ENCODE measurements at places on chromosomes 16 and 17.
A peak's percentile ranks its signal among the peaks of the same experiment; 100 is the strongest.

DNA sequence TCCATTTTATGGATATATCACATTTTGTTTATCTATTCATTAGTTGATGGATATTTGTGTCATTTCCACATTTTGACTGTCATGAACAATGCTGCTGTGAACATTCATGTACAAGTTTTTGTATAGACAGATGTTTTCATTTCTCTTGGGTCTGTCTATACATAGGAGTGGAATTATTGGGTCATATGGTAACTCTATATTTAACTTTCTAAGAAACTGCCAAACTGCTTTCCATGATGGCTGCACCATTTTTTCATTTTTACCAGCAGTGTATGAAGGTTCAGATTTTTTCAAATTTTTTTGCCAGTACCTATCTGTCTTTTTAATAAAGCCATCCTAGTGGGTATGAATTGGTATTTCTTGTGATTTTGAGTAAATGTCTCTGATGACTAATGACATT lies 15.5 kb downstream of the NFAT5 start:
- no peak for DNase-seq

DNA sequence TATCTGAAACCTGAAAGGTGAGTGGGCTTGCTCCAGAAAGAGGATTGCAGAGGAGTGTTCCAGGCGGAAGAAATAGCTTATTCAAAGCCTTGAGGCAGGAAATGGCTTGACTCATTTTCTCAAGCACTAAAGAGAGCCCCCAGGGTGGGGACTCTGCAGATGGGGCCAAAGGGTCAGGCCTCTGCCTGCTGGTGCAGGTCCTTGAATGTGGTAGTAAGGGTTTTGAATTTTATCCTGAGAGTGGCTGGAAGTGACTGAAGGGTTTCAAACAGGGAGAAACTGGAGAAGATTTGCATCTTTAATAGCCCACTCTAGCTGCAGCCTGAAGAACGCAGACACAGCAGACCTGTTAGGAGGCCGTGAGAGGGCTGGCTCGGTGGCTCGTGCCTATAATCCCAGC lies 144.4 kb downstream of the CCT6B start:
- DNase-seq: no peak

DNA sequence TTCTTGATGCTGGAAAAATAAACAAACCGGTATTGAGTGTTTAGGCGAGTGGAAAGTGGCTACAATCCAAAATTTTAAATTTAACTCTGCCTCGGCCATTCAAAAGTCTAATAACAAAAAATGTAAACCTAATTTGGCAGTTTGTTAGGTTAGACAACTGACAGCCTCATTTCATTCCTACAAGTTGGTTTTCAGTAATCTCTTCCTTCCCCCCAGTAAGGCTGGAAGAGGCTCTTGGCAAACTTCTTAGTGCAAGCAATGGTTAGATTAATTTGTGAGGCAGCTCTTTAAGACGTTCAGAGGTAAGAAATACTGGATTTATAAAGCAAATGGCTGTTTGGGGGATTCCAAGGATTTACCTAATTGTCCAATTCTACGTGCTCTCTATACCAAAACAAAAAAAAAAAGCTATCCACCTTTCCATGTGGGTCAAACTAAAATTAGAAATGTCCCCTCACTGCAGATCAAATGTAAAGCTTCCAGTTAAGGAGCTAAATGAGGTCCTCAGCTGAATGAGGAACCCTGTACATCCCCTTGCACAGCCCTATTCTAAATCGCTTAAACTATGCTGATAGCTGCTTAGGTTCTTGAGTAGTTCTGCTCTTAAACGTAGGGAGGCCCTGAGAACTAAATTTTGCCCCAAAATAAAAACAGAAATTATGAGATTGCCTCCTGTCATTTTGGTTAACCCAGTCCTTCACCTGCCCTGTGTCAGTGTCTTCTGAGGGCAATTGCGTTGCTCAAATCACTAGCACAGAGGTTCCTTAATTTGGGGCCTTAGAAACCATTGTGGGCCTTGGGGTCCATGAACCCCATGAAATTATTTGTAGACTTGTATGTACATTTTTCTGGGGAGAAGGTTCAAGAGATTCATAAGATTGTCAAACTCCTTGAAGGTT lies 2.9 kb downstream of the HEXIM1 start:
- DNase-seq: no peak

DNA sequence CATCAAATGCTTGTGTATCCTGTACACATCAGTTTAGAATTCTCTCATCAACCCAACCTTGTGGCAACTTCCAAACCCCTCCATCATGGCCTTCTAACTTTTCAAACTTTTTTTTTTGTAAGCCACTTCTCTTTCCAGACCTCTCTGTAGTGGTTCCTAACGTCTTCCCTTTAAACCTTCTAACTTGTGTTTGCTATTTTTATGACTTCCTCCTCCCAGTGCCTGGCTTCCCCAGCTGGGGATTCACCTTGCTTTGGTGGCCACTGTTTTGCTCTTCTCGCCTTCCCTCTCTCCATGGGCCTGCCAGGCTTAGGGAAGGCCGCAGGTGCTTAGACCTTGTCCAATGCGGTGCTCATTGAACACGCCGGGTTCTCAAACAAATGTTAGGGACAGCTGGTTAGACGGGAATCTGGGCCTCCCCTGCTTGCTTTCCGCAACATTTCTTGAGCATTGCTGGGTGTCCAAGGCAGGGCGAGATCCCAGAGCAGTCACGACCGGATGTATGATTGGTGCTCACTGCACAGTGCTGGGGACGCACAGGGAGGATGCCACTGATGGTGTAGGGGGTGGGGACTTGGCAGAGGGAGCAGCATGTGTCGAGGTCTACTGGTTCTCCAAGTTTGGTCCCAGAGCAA lies 1.1 kb upstream of the XYLT2 start:
- DNase-seq: no peak

DNA sequence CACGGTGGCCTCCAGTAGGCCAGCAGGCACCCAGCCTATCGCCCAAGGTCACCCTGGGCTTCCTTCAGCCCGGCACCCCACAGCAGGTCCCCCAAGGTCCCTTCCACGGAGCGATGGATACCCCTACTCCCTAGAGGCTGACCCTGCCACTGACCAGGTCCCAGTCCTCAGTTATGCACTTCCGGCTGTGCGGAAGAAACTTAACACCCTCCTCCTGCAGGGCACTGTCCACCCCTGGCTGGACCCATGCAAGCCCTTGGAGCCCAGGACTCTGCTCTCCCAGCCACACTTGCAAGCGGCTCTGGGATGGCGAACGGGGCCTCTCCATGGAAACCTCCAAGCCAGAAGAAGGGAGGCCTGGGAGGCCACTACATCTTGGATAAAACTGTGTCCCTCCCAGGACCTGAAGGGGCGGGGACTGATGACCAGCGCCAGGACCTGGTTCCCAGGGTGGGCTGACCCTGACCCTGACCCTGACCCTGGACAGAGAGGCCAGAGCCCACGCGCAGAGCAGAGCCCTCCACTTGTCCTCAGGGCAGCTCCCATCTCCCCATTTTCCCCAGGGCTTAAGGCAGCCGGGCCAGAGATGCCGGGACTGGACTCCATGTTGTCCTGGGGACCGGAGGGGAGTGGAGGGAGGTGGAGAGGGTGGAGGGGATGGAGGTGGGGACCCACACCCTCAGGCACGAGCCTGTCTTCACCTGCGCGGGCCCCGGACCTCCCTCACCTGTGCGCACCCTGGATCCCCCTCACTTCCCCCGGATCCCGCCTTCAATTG lies 734 bp downstream of the CEP131 start:
- DNase-seq: no peak

DNA sequence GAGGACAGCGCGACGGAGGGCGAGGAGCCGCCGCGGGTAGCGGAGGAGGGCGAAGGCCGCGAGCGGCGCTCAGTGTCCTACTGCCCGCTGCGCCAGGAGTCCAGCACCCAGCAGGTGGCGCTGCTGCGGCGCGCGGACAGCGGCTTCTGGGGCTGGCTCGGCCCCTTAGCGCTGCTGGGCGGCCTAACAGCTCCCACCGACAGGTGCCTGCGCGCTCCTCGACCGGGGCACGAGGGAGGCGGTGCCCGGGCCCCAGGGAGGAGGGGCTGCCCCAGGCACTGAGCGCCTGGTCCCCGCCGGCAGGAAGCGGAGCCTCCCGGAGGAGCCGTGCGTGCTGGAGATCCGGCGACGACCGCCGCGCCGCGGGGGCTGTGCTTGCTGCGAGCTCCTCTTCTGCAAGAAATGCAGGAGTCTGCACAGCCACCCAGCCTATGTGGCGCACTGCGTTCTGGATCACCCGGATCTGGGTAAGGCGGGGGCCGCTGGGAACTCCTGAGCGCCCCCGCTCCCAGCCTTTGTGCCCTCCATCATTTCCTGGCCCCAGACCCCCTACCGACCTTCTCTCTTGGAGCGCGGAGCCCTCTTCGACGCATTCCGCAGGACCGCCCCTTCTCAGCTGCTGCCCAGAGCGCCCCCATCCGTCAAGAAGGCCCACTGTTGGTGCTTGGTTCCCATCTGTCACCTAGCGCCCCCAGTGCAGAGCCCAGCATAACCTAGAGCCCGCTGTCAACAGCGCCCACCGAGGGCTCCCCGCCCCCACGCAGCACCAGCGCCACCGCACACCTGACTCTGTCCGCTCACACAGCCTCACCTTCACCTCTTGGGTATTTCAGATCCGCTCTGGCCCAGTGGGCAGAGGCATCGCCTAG lies 3.7 kb downstream of the C17orf50 start:
- peak; percentile 93 for DNase-seq

All from stimulated activated CD4-positive, alpha-beta T cell treated with anti-CD3 and anti-CD28 coated beads, Interleukin-15, amount 100 ng/mL, for 24 hours (primary cell).